ENCODE measurements at places on chromosomes 16 and 17.

DNA sequence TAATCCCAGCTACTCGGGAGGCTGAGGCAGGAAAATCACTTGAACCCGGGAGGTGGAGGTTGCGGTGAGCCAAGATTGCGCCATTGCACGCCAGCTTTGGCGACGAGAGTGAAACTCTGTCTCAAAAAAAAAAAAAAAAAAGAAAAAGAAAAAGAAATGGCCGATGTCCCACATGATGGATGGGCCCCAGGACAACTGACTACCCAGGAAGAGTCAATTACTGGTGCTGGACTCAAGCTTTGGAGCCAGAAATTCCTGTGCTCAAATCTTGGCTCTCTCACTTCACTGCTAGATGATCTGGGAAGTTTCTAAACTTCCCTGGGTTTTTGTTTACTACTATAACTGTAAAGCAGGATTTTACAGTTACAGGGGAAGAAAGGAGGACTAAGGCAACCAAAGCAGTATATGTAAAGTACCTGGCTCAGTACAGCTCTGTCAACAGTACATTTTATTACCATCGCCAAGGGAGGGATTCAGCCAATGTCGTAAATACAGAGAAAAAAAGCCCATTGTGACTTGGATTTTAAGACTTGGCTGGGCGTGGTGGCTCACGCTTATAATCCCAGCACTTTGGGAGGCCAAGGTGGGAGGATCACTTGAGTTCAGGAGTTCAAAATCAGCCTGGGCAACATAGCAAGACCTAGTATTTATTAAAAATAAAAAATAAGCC is 11.9 kb downstream of the C16orf86 start:
- no peak for DNase-seq

DNA sequence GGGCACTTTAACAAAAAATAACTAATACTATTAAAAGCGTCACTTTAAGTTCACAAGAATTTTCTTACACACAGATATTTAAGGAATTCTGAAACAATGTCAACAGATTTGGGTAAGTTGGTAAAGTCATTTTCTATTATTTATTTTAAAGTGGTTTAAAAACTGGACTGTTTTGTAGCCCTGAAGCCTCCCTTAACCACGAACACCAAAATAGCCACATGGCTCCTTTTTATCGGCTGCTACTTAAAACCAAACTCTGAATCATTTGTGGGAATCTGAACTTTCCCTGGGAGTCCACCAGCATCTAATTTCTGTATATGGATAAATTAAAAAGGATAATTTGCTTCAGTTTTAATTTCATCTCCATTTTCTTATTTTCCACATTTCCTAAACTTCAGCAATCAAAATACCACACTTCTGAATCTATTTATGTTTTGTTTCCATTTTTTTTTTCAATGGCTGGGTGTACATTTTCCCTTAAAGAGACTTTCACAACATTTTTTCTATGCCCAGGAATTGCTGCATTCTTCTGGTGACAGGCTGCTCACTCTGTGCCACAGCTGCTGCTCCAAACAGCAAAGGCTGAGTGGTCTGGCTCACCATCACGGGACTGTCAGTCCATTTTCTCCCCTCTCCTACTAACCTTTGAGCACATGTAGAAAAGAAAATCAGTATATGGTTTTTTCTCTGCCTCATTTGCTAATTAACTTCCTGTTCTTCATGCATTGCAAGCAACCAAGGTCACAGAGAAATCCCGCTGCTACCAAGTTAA is 255.5 kb upstream of the KCNJ16 start:
- DNase-seq = no peak

DNA sequence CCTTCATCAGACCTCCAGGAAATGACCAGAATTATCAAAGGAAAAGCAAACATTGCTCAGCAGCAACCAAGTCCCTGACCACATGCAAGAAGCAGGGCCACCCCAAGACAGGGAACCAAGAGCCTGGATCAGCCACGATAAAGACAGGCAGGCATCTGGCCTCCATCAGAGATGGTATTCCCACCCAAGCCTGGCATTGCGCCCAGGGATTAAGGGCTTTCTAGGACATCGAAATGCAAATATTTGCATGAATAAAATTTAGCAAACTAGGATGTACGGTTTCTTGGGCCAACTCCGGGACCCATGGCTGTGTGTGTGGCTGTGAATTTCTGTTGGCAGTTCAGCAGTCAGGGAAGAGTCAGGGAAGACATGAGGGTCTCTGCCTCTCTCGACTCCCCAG is 241.4 kb upstream of the DYNLRB2 start:
- no peak for DNase-seq

- no peak for DNase-seq
Observed at GRCh38 chr16:28163699-28164098, 48.1 kb downstream of the XPO6 start.

DNA sequence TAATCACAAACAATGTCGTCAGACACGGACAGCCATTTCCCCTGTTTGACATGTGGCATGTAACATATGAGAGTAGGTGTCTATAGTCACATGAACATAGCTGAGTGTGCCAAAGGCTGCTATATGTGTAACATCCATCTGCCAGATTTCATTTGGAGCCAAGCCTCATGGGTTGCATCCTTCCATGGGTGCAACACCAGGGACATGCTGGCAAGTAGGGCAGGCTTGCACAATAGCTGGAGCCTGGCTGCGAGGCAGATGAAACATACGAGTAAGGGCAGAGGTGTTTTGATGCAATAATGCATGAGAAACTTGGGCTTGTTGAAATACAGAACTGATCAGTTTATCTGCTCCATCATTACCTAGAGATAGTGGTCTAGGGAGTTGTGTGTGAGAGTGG is 9.0 kb upstream of the ZNF689 start:
- DNase-seq = no peak

DNA sequence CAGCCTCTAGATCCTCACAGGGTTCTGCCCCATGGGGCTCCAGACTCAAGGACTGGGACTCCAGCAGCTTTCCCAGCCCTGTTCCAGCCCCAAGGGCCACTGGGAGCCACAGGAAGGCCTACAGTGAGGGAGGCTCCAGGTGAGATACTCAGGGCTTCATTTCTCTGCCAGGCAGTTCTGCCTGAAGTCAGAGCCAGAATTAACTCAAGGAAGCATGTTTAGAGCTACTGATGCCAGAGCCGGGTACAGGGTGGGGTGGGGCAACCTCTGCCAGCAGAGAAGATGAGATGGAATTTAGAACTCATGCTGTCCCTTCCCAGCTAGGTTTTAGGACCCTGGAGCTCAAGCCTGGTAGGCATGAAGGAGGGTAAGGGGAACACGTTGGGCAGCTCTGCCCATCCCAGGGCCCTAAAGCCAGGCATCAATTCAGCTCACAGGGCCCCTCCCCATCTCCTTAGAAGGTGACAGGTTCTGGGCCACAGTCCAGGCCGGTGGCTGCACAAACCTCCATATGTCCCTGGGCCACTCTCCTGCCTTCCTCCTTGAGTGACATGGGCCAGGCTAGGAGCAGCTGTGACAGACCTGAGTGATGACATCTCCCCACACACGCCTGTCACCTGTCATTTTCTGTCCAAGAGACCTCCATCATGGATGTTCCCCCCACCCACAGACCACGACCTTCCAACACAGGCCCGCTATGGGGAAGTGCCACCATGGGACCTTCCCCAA is 24.5 kb upstream of the SPPL2C start:
- no peak for DNase-seq

GRCh38 chr17:74296548-74296936 is 22.5 kb downstream of the DNAI2 start:
- no peak for DNase-seq

GRCh38 chr17:68972119-68972704 is 17.0 kb upstream of the ABCA8 start:
- no peak for DNase-seq

GRCh38 chr16:2468725-2469398 is 2.2 kb upstream of the NTN3 start:
- DNase-seq = no peak

DNA sequence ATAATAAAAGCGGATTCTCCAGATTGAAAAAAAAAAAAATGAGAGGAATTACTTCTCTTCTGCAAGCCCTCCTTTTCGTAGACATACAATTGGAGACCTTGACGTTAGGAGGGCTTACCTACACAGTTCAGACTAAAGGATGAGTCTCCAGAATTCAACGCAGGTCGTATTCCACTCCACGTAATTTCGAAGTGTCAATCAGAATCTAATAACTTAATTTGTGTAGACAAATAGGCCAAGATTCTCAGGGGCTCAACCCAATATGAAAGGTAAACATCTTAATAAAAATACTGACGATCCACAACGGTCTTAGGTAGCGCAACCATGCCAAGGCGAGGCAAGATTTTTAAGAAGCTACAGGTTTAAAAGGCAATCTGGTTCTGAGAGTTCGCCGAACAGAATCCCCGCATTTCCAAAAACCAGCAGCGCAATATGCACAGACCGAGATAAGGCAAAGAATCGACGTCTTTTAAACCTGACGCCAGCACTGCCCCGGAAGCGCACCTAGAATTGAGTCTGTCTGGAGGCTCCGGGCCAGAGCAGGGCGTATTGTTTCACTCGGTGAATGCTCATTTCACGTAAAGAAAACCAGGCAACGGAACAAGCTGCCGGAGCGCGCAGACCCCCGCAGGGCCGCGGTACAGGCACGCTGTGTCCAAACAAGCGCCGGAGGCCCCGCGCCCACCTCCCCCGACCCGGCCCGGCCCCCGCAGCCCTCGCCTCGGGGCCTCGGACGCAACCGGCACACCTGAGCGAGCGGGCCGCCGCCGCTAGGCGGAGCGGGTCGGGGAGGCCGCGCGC is 623 bp downstream of the MBTPS1 start:
- no peak for DNase-seq

- no peak for DNase-seq
Observed at GRCh38 chr17:10135539-10136257, 62.7 kb downstream of the GAS7 start.

DNA sequence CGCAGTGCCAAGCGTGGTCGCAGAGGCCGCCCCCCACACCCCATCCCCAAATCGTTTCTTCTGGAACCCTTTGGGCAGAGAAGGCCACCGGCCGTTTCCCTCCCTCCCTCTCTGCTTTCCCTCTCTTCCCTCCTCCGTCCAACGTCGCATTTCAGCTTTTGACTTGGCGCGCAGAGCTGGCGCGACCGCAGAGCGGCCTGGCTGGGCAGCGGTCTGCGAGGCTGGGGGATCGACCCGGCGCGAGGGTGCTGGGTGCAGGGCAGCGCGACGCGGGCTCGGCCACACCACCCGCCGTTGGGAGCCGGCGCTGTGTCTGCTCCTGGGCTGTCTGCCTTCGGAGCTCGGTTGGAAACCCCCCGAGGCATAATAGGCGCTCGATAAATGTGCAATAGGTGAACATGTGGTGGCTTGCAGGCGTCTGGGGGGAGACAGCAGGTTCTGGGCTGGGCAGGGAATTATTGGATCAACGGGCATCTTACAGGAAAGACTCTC is 2.8 kb upstream of the NTN3 start:
- no peak for DNase-seq

- DNase-seq = no peak
Observed at GRCh38 chr17:28954886-28955285, 3.6 kb upstream of the PHF12 start.

DNA sequence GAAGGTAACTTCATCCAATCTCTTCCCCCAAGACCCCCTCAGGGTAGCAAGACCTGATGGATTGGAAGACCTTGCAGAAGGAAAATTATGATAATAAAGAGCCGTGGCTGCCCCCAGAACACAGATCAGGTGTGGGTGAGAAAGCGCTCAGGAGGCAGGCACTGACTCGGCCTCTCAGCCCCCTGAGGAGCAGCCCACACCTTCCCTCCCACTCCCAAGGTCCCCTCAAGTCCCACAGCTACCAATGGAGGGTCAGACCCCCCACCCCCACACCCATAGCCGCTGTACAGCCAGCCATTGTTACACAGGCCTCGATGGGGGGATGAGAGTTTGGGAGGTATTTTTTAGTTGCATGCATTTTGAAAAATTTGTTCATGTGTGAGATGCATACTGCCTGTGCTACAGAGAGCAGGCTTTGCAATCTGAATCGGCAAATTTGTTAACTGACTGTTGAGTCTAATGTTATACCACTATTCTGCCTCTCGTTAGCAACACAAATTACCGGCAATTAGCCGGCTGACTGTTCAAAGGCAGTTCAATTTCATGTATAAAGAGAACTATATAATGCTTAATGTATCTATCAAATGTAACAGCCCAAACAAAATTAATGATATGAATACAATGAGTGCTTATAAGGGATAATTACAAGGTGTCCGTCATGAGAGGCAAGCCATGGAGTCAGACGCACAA is 211.7 kb downstream of the C16orf78 start:
- peak; percentile 30 for DNase-seq

GRCh38 chr17:78661093-78661770 is 84.0 kb upstream of the DNAH17 start:
- DNase-seq = no peak

DNA sequence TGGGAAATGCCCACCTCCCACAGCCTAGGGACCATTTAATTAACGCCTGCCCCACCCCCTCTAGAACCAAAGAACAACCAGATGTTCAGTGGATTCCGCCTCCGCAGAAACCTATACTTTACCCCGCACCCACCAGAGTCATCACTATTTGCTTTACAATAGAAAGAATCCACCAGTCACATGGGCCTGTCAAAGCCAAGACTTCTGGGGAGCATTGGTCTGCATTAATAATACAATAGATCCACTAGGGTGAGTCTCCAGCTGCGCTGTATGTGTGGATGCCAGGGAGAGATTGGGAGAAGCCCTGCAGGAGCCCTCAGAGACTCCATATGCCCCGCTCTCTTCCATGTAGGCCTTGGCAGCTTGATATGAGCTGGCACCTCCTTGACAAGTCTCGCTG is 31.3 kb downstream of the CLEC19A start:
- DNase-seq = no peak

GRCh38 chr17:80289616-80290015 is 29.0 kb downstream of the RNF213 start:
- no peak for DNase-seq

DNA sequence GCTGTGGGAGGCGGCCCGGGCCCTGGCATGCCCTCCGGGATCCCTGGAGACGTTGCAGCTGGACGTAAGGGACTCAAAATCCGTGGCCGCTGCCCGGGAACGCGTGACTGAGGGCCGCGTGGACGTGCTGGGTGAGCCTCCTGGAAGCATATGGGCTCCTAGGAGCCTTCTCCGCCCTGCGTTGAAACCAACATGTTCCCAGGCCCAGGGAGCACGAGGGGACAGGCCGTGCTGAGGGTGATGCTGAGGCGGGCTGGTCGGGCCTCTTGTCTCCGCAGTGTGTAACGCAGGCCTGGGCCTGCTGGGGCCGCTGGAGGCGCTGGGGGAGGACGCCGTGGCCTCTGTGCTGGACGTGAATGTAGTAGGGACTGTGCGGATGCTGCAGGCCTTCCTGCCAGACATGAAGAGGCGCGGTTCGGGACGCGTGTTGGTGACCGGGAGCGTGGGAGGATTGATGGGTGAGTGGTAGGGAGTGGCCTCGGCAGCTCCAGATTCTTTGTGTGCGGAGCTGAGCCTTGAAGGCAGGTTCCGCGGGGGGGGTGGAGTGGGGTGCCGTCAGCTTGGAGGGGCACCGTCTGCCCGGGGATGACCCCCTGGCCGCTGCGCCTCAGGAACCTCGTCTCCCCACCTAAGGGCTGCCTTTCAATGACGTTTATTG is 567 bp downstream of the HSD17B1 start:
- DNase-seq = no peak
